T-cell (primary cell): ENCODE measurements at places on chromosomes 6 and 20.

DNA sequence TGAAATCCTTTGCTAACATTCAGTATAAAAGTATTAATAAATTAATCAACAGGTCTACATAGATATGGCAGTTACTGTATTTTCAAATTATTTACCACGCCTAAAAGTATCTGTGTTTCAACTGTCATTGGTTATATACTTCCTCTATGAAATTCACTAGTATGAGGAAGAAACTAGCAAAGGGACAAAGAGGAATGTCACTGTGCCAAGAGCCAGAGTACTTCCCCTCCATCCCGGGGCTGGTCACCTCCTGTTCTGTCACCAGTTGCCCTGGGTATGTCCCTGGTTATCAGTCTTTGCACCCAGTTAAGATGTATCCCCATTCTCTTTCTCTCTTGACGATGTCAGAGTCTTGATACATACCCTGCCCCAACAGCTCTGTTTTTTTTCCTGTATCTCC lies 476.8 kb upstream of the SOX4 start:
- no peak for DNase-seq

DNA sequence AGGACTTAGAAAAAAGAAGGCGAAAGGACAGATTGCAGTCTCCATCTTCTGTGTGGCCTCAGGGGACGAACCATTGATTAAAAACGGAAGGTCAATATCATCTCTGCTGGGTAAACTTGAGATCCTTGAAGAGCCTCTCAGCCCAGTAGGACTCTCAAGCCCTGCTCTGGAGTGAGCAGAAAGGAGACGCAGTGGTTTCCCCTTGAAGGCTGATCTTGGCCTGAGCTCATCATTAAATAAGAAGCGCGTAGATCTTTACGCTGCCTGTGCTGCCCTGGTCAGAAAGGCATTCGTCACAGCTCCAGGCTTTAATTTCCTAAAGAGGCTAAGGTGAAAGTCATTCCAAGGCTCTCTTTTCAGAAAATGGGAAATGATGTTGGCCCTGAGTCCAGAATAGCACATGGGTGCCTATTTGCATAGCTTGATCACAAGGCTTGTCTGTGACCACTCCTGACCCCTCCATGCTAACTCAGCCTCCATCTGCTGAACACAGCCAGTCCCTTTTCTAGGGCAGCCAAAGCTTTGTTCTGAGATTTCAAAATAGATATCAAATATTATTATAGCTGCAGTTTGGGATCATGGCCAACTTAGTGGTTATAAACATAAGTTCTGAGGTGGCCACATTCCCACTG lies 29.3 kb upstream of the XRN2 start:
- DNase-seq: no peak

DNA sequence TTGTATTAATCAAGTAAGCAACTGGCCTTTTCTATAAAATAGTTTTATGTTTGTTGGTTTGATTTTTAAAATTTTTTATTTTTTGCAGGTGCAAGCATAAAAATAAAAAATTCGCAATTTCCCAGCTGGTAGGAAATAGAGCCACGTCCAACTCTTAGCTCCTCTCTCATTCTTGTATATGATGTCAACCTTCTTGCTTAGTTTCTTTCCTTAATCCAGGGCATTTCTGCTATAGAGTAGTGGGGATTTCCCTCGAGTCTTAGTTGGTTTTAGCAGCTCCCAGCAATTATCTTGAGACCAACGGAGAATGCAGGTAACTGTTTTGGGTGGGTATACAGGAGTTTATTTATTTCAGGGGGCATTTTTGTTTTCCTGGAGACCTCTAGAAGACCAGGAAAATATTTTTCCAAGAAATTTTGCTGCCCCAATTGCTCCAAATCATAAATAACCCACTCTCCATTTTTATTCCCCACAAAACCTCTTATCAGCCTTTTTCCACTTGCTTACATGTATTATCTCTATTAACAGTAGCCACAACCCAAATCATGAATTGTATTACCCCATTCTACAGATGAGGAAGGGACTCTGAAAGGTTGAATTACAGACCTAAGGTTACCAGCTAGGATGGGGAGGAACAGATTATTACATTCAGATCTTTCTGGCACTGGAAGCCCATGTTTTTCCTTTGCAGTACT lies 18.4 kb downstream of the PHACTR2 start:
- DNase-seq: no peak

DNA sequence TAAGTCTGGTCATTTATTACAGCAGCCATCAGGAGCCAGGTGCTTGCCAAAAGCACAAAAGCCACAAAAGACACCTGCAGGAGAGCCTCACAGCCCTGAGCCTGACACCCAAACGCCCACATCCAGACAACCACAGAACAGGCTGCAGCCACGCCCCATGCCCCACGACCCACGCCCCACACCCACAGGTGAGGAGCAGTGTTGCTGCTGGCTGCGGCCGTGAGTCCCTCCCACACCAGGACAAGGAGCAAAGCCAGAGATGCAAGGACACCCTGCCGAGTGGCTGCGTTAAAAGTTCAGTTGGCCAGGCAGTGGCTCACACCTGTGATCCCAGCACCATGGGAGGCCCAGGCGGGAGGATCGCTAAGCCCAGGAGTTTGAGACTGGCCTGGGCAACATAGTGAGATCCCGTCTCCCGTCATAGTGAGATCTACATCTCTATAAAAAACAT lies 43.0 kb downstream of the SLC2A4RG start:
- no peak for DNase-seq

DNA sequence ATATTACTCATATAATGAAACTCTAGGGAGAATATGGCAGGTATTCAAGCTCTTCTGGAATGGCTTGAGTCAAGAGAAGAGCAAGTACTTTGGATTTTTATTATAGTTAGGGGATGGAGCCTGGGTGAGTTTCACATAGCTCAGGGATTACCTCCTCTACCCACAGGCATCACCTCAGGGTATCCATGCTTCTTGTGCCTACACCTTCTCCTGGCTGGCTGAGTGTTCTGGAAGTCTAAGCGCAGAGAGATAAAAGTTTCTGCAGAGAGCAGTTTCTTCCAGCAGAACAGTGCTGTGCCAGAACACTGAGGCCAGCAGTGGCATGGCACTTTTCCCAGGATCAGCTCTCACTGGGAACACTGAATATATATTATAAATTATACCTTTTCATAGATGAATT lies 199.7 kb upstream of the KCNQ5 start:
- DNase-seq: no peak

GRCh38 chr6:156262014-156262413 lies 515.2 kb upstream of the ARID1B start:
- DNase-seq: no peak

DNA sequence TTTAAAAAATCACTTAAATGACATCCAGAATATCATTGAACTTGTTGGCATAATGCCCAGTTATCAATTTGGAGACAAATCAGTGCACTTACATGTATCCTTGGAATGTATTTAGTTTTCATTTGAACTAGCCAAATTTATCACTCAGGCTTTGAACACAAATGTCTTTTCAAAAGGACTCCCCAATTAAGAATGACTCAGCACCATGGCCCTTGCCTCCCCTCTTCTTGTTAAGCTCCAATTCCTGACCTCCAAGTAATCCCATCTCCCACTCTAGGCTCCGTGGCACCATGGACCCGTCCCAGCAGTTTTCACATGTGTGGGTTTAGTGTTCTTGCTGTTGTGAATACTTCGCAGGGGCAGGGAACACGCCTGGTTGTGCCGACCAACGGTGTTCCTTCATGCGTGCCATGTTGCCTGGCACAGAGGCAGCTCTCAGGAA lies 2.7 kb downstream of the AKAP12 start:
- no peak for DNase-seq

DNA sequence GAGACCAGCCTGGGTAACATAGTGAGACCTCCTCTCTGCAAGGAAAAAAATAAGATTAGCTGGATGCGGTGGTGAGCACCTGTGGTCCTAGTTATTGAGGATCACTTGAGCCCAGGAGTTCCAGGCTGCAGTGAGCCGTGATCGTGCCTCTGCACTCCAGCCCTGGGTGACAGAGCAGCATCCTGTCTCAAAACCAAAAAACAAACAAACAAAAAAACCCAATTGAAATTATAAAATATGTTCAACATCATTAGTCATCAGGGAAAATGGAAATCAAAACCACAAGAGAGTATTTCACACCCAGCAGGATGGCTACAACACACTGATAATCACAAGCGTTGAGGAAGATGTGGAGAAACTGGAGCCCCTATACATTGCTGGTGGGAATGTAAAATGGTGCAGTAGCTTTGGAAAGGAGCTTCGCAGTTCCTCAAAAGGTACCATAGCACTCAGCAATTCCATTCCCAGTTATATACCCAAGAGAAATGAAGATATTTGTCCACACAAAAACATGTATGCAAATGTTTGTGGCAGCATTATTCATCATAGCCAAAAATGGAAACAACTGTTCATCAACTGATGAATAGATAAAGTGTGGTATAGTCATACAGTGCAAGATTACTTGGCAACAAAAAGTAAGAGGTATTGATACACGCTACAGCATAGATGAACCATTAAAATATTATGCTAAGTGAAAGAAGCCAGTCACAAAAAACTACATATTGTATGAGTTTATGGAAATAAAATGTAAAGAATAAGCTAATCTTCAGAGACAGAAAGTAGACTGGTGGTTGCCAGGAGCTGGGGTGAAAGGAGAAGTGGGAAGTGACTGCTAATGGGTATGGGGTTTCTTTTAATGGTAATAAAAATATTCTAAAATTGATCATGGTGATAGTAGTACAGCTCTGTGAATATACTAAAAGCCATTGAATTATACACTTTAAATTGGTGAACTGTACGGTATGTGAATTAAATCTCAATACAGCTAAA lies 38.7 kb upstream of the RIPOR2 start:
- DNase-seq: no peak

DNA sequence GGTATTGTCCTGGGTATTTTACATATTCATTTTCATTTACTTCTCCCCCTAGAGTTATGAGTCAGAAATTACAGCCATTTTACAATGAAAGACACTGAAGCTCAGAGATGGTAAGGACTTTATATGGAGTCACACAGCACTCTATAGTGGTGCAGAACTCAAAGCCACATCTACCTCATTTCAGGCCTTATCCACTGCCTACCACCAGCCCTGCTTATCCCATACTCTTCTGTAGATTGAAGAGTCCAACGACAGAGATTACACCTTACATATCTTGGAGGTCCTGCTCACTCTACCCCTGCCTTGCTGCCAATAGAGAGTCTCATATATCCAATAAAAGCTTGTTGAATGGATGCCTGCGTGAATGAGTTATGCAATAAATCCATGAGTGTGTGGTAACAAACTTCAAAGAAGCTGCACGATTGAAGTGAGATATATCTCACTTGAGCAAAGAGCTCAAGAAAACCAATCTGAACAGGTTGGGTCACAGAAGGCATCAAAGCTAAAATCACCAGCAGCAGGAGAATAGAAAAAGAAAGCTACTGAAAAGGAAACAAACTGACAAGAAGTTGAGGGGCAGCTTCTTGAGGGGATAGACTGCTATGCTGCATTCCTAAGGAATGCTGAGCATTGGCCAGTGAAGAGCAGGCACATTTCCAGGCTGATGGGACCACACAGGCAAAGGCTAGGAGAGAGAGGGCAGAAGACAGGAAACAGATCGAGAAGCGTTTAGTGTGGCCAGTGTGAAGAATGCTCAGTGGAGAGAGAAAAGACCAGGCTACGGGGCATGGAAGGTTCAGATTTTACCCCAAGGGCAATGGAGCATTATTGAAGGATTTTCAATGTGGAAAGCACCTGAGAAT lies 585.6 kb downstream of the DHX35 start:
- no peak for DNase-seq
